ENCODE measurements at places on chromosomes 3 and 15. TPM values are rescaled to one million over a fixed set of nuclear protein-coding genes. Genes with fewer than 3 reads are reported as not detected.

RASL12 gene
- total RNA-seq = 4.7 TPM

CD80 gene
- 1.3 TPM for total RNA-seq

SORD gene
- 7.4 TPM for total RNA-seq

SKOR1 gene
- 0.26 TPM for total RNA-seq

Data from mesenteric fat pad (tissue), 1 donor.